A172 (cell line): ENCODE measurements at places on chromosomes 3 and 15.

DNA sequence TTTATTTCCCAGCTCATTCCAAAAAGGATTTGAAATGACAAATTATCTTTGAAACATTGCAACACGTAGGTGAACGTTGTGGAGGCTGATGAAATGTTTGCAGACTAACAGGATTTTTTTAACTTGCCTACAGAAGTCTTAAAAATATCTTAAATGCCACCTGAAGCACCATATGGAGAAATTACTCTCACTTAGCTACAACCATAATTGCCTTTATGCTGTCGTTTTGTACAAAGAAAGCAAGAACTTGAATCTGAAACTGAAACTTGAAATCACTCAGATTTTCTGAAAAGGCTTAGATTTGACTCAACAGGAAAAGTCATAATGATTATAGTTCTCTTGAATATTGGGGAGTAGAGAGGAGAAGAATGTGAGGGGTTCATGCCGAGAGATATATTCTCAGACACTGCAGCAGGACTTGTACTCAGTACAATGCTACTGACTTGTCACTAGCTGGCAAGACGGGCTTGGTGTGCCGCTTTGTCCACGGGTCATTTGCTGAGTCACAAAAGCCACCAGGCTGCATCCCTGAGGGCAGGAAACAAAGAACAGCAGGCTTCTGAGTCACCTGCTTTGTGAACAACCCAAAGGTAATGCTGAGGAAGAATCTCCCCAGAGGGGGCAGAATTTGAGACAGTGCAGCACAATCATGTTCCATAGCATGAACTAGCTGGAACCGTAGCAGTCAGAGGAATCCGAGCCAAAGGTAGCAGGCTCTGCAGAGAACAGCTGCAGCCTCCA lies 7.1 kb upstream of the FMN1 start:
- peak; percentile 84 for DNase-seq

GRCh38 chr15:71334873-71335272 lies 219.6 kb downstream of the THSD4 start:
- no peak for DNase-seq

DNA sequence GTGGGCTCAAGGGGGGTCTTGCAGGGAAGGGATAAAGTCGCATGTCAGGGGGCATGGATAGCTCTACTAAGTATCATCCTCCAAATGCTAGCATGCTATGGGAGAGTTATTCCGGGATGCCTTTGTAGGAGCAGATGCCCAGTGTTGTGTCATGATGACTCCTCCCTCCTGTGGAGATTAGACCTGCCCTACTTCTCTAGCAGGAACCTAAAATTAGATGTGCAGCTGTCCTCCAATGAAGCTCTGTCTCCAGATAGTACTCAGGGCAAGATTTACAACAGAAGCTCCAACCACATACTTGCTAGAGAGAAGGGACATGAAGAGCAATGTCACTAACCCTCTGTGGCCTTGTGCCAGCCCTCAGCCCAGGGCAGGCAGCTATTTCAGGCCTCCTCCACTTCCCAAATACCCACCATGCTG lies 82.5 kb downstream of the AGBL1 start:
- no peak for DNase-seq

DNA sequence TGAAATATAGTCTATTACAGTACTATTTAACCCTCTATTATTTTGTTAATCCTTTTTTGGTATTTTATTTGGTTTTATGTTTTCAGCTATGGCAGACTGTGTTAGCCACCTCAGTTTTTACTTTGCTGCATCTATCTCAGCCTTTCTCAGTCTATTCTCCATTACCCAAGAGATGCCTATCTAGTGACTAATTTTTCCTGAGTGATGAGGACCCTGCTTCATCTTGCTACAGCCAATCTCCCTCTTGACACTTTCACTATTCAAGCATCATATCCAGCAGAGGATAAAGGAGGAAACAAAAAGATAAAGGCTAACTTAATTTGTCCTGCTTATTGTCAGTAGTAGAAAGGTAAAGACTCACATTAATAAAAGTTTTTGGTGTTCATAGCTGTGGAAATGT lies 141.8 kb upstream of the NECTIN3 start:
- no peak for DNase-seq

DNA sequence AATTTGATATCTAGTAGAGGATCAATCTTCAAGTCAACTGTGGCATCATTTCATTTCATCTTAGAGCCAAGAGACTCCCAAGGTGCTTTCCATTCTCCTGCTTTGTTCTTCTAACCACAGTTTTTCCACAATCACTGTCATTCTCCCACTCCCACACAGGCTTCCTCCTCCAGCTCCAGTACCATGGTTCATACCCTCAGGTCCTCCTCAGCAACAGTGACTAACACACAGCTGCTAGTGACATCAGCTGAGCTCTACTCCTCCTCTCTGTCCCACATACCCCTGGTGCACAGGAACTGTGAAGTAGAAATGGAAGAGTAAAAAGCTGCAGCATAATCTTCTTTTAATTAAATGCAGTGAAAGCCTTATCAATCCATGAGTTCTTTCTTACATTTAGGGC lies 200.2 kb upstream of the DPH6 start:
- DNase-seq, result no peak

DNA sequence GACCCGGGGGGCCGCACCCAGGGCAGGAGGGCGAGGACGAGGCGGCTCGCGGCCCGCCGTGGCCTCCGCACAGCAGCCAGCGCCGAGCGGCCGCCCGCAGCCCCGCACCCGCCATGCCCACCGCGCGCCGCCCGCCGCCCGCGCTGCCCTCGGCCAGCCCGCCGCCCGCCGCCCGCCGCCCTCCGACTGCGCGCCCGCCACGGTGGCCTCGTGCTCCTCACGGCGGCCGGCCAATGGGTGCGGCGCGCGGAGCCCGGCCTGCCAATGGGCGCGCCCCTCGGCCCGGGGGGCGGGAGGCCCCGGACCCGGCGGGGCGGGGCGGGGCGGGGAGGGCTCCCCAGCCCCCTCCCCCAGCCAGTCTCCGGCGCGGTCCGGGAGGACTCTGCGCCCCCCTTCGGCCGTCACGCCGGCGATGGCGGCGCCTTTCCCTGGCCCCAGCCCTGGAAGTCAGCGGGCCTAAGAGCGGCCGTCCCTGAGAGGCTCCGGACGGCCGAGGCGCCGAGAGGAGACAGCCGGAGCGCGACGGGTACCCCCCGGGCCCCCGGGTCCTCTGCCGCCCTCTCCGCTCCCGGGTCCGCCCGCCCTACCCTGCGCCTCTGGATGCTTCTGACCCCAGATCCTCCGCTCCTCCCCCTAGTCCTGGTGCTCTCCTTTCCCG lies at the start of gene NT5DC2:
Gene NT5DC2 (minus strand): TSS at position 235 of the 658 bp plus-strand sequence. CDS start 120 bp downstream, at position 115.
- peak; percentile 21 for DNase-seq

DNA sequence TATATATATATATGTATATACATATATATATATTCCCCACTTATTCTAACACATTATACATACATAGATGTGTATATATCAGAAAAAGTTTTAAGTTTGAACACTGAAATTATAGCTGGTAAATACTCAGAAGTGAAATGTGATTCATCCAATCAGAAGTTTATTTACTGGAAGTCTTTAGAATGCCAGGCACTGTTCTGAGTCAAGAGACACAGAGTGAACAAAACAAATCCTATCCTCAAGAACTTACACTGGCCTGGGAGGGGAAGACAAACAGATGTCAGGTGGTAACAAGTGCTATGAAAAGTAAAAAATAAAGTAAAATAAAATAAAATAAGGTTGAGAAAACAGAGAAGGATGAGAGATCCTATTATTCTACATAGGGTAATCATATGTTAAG lies 13.4 kb downstream of the DHX36 start:
- DNase-seq, result no peak

GRCh38 chr3:156952011-156952410 lies 125.9 kb downstream of the LEKR1 start:
- no peak for DNase-seq

GRCh38 chr15:85988741-85989140 lies 90.9 kb upstream of the AGBL1 start:
- DNase-seq, result no peak

DNA sequence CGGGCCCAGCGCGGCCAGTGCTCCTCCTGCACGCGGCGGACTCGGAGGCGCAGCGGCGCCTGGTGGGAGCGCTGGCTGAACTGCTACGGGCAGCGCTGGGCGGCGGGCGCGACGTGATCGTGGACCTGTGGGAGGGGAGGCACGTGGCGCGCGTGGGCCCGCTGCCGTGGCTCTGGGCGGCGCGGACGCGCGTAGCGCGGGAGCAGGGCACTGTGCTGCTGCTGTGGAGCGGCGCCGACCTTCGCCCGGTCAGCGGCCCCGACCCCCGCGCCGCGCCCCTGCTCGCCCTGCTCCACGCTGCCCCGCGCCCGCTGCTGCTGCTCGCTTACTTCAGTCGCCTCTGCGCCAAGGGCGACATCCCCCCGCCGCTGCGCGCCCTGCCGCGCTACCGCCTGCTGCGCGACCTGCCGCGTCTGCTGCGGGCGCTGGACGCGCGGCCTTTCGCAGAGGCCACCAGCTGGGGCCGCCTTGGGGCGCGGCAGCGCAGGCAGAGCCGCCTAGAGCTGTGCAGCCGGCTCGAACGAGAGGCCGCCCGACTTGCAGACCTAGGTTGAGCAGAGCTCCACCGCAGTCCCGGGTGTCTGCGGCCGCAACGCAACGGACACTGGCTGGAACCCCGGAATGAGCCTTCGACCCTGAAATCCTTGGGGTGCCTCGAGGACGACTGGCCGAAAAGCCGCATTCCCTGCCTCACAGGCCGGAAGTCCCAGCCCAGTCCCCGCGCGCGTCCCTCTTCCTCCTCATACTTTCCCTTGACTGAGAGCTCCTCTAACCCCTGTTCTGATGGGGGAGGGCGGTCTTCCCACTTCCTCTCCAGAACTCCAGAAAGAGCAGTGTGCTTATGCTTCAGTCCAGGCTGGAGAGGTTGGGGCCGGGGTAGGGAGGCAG lies 1.4 kb upstream of the IL17RC start:
- peak; percentile 39 for DNase-seq

GRCh38 chr15:40933517-40933902 lies 4.4 kb downstream of the DLL4 start:
- DNase-seq, result no peak

GRCh38 chr15:77636209-77636608 lies 3.5 kb upstream of the LINGO1 start:
- DNase-seq, result no peak

GRCh38 chr3:64505419-64505818 lies 182.4 kb downstream of the ADAMTS9 start:
- no peak for DNase-seq

GRCh38 chr3:117562000-117562399 lies 852.4 kb downstream of the TUSC7 start:
- no peak for DNase-seq

DNA sequence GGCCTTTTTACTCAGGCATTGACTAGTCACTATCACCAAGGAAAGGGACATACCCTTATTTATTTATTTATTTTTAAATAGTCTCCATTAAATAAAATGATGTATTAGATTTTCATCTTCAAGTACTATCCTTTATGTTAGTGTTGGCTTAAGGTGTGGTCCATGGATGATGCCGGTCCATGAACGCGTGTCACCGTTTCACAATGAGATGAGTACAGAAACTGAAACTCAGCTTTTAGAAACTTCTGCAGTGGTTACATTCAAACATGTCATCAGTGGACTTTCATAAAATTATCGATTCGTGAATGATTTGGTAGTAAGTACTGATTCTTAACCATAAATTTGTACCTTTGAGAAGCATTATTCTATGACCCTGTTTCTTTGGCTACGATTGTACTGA lies 166.6 kb downstream of the SATB1 start:
- no peak for DNase-seq

- DNase-seq, result no peak
Measured at GRCh38 chr3:6860954-6861624, at the start of gene GRM7. GRM7 (plus strand) TSS chr3:6861115.

DNA sequence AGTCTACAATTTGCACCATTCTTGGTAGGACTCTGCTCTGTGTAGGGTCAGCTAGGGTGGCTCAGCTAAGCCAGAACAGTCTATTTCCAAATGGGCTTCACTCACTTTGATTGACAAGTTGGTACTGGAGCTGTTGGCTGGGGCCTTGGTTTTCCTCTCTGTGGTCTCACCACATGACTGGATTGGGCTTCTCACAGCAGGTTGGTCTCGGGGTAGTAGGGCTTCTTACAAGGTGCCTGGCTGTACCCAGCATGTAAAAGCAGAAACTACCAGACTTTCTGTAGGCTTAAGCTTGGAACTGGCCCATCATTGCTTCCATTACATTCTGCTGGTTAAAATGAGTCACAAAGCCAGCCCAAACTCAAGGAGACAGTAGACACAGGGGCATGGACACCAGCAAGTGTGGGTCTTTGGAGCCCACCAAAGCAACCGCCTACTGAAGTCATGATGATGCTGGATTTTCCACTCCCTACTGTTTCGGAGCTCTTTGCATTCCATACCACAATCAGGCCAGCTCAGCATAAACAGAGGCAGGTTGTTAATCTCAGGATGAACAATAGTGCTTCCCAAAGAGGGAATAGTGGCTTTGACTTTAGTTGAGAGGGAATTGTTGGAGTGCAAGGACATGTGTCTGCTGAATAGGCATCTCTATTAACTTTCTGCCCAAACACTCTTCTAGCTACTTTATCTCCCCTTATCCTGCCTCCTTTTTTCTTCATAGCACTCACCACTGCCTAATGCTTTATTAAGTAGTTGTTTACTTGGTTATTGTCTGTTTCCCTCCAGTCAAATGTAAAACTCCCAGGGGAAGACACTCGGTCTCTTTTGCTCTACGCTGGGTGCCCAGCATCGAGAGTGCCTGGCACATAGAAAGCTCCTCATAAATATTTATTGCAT lies 78.0 kb upstream of the RARB start:
- DNase-seq, result no peak

DNA sequence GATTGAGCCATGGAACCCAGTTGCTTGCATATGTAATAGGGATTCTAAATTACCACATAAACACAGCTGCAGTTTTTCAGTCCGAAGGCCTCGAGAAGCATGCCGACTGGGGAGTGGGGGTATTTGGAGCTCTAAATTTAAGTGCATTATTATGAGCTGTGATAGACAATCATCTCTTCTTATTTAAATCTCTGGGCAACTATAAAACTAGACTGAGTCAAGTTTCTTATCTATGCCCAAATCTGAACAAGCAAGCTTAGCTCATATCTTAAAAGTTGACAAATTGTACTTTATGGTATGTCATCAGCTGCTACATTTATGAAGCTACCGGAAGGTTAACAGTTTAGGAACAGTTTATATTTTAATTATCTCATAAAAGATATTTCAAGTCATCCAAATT lies 19.5 kb upstream of the THRB start:
- no peak for DNase-seq

DNA sequence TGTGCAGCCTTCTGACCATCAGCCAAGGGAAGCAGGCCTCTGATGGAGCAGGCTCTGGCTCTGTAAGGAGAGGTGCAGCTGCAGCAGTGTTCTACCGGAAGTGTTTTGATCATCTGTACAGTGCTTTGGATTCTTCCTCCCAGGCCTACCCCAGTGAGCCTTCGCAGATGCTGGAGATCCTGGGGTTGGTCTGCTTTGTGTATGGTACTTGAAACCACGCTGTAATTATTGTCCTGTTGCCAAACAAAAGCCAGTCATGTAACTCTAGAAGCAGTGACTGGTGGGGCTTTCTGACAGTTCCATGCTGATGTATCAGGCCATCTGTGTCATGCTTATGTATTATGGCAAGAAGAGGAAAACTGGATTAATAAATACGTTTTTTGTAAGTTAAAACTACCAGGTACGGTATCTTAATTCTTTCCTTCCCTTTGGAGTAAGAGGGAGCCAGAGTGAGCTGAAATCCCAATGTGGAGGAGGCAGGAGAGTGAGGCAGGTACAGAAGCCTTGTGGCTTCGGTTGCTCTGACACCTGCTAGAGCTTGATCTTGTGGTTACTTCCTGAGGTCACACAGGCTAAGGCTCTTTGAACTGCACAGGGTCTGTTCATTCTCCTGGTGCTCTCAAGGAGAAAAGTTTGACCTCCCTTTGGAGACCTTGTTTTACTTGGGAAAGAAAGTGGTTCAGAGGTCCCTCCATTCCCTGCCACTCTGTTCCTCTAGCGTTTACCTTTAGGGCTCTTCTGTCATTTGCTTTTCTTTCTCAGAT lies 3.7 kb downstream of the TMEM42 start:
- DNase-seq, result no peak
